ENCODE measurements at places on chromosomes 4 and X. TPM values are rescaled to one million over a fixed set of nuclear protein-coding genes. Genes with fewer than 3 reads are reported as not detected.
A peak's percentile ranks its signal among the peaks of the same experiment; 100 is the strongest.

- no peaks in the 10 kb centered on the region for H3K4me1 ChIP-seq
- no peak for DNase-seq
- H3K27ac ChIP-seq, result no peak overlapping the region
Measured at GRCh38 chrX:1093586-1094421, 118.6 kb downstream of the CRLF2 start.

- H3K27me3 ChIP-seq, result peaks cover 8% of the 10 kb centered on the region
- H3K4me1 ChIP-seq, result no peaks in the 10 kb centered on the region
- H3K27ac ChIP-seq, result no peak overlapping the region
- H3K4me3 ChIP-seq, result no peak overlapping the region
- no peak for DNase-seq
Measured at GRCh38 chrX:53458082-53458481, 23.9 kb upstream of the HSD17B10 start.

Gene HS6ST2
- total RNA-seq, result not detected

DNA sequence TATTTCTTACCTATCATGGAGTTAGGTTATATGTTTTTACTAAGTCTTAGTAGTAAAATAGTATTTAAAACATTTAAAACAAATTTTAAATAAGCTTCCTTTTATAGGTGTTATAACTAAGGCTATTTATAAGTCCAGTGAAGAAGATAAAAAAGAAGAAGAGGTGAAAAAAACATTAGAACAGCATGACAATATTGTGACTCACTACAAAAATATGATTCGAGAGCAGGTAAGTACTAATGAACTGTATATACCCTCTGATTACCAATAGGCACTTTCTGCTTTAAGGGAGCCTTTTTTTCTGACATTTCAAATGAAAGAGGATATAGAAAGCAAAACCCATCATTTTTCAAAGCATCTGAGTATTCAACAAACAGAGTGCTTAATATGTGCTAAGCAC is 76.6 kb downstream of the USO1 start:
- H3K36me3 ChIP-seq, result peaks cover 57% of the 10 kb centered on the region
- DNase-seq, result no peak
- H3K4me1 ChIP-seq, result no peaks in the 10 kb centered on the region
- no peak overlapping the region for H3K4me3 ChIP-seq

Gene GIMD1
- total RNA-seq, result not detected

Gene CTAG1A
- total RNA-seq, result not detected

- DNase-seq, result no peak
- H3K4me3 ChIP-seq, result no peak overlapping the region
- no peaks in the 10 kb centered on the region for H3K36me3 ChIP-seq
- H3K27me3 ChIP-seq, result no peaks in the 10 kb centered on the region
Measured at GRCh38 chr4:175841366-175841765, 29.3 kb upstream of the GPM6A start.

DNA sequence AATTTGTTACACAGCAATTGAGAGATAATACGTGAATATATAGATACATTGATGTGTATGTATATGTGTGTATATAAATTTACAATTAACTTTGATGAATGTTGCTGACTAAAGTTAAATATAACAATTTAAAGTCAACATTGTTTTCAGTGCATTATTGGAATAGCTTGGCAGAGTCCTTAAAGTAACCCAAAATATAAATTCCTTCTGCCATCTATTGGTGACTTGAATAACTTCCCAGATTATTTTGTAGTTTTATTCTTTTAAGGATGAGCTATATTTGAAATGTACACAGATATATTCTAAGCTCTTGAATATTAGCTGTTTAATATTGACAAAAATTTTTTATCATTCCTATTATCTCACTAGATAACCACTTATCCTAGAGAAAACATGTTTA is 298.2 kb upstream of the FSTL5 start:
- H3K4me3 ChIP-seq, result no peak overlapping the region
- no peak overlapping the region for H3K27ac ChIP-seq
- H3K36me3 ChIP-seq, result no peaks in the 10 kb centered on the region
- no peaks in the 10 kb centered on the region for H3K4me1 ChIP-seq
- no peaks in the 10 kb centered on the region for H3K27me3 ChIP-seq
- DNase-seq, result no peak

GRCh38 chr4:187393531-187394344 is 601.8 kb upstream of the ZFP42 start:
- no peak for DNase-seq
- no peaks in the 10 kb centered on the region for H3K4me1 ChIP-seq
- no peaks in the 10 kb centered on the region for H3K27me3 ChIP-seq
- no peak overlapping the region for H3K4me3 ChIP-seq
- no peak overlapping the region for H3K27ac ChIP-seq

- H3K27me3 ChIP-seq, result peaks cover under 1% of the 10 kb centered on the region
- DNase-seq, result no peak
- no peak overlapping the region for H3K4me3 ChIP-seq
- H3K27ac ChIP-seq, result no peak overlapping the region
Measured at GRCh38 chr4:108181704-108182103, 13.0 kb upstream of the LEF1 start.

Gene SPACA5
- not detected for total RNA-seq

Gene PRDM8
- total RNA-seq, result 9.0 TPM

Gene PDCL2
- not detected for total RNA-seq

DNA sequence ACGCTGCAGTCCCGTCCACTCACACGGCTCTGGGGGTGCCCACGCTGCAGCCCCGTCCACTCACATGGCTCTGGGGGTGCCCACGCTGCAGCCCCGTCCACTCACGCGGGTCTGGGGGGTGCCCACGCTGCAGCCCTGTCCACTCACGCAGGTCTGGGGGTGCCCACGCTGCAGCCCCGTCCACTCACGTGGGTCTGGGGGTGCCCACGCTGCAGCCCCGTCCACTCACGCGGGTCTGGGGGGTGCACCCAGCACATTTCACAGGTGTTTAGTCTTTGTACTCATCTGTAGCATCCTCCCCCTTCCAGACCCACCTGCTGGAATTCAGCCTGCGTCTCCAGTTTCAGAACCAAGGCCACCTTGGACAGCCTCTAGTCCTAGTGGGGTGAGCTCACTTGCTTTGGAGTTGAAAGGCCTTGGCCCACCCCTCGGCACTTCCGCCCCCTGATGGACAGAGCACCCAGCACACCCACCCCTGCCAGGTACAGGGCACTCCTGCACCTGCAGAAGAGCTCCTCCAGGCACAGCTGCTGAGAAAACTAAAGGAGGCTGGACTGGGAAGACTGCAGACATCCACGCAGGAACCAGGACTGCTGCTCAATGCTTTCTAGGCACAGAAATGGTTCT is 73.0 kb downstream of the ABLIM2 start:
- no peak overlapping the region for H3K4me3 ChIP-seq
- no peak overlapping the region for H3K27ac ChIP-seq
- no peaks in the 10 kb centered on the region for H3K36me3 ChIP-seq
- no peak for DNase-seq
- no peaks in the 10 kb centered on the region for H3K27me3 ChIP-seq

Gene FRG2
- not detected for total RNA-seq

Gene TMEM271
- total RNA-seq, result not detected

Gene PABPC1L2A
- not detected for total RNA-seq

DNA sequence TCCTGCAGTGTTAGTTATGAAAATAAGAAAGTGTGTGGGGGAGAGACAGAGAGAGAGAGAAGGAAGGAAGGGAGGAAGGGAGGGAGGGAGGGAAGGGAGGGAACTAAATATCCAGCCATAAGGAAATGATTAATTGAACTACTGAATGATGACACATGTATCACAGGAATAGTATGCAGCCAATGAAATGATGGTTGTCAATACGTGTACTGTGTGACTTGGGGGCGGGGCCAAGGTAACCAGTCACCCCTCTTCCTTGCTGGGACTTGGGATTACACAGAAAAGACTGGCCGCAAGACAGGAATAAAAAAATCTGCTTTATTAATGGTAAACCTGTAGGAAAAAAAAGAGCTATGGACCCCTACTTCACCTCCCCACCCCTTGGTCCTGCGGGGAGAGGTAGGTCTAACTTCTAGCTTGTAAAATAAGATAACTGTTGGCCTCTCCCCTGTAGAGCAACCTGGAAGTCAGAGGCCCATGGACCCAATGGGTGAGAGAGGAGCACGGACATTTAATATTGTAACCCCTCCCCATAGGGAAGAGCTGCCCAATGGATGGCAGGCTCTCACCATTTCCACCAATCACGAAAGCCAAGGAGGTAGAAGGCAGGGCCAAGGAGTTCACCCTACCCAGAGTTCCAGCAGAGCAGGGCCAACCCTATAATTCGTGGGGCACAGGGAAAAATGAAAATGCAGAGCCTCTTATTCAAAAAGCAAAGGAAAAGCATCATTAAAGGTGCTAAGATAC is 7.4 kb downstream of the PPP2R2C start:
- H3K4me3 ChIP-seq, result no peak overlapping the region
- no peak overlapping the region for H3K27ac ChIP-seq
- DNase-seq, result no peak
- H3K4me1 ChIP-seq, result peaks cover under 1% of the 10 kb centered on the region

DNA sequence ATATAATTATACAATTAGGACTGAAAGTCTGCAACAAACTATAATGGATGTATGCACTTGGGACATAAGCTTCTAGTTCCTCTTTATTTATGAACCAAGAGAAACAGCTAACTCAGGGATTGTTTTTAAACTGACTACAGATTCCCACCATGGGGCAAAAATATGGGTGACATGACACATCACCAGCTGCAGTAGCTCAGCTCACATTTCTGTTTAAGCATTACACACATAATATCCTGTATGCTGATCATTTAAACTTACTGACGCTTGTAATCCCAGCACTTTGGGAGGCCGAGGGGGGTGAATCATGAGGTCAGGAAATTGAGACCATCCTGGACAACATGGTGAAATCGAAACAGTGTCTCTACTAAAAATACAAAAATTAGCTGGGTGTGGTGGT is 11.5 kb downstream of the FGB start:
- peaks cover 9% of the 10 kb centered on the region for H3K27me3 ChIP-seq
- no peak overlapping the region for H3K4me3 ChIP-seq
- no peak overlapping the region for H3K27ac ChIP-seq
- H3K36me3 ChIP-seq, result no peaks in the 10 kb centered on the region
- H3K4me1 ChIP-seq, result no peaks in the 10 kb centered on the region

DNA sequence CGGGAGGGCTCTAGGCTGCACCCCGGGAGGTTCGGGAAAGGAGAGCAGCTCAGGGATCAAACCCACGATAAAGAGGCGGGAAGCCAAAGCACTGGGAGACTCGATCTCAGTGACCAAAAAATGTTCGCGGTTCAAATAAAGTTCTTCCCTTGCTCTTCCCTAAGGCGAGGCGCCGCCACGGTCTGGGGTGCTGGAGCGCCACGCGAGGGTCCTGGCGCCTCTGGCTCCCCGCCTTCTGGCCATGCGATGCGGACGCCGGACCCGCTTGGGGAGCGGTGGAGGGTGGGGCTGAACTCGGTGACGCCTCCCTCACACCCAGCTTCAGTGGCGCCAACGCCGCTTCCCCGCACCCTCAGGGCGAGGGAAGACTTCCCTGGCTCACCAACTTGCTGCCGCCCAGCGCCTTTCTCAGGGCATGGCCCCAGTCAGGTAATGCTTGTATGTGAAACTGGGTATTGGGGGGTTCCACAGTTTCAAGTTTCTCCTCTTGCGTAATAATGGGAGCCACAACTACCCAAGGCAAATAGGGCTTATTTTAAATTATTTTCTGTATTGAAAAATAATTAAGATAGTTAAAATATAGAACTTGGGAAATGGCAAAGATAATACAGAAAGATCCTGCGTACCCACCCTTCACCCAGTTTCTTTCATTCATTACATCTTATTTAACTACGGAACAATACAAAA is at the start of gene QRFPR:
TSS of gene QRFPR (minus strand) at position 243 of the 687 bp plus-strand sequence. CDS start 371 bp downstream, outside the sequence.
- no peak within 1 kb of the TSS for H3K27ac ChIP-seq
- H3K4me1 ChIP-seq, result peaks cover 2% of the 10 kb centered on the region
- DNase-seq, result no peak
- no peaks in the 10 kb centered on the region for H3K36me3 ChIP-seq
- H3K4me3 ChIP-seq, result no peak within 1 kb of the TSS

GRCh38 chr4:19314116-19314515 is 937.6 kb upstream of the SLIT2 start:
- no peaks in the 10 kb centered on the region for H3K4me1 ChIP-seq
- H3K27ac ChIP-seq, result no peak overlapping the region
- H3K36me3 ChIP-seq, result no peaks in the 10 kb centered on the region
- DNase-seq, result no peak
- no peaks in the 10 kb centered on the region for H3K27me3 ChIP-seq

Gene SPARCL1
- total RNA-seq, result not detected

Gene PNCK
- total RNA-seq, result not detected

GRCh38 chrX:13372203-13372980 is 52.5 kb upstream of the ATXN3L start:
- no peak overlapping the region for H3K27ac ChIP-seq
- H3K36me3 ChIP-seq, result no peaks in the 10 kb centered on the region
- no peaks in the 10 kb centered on the region for H3K27me3 ChIP-seq
- H3K4me3 ChIP-seq, result no peak overlapping the region
- peaks cover 15% of the 10 kb centered on the region for H3K4me1 ChIP-seq
- DNase-seq, result no peak

- H3K27ac ChIP-seq, result no peak overlapping the region
- no peaks in the 10 kb centered on the region for H3K4me1 ChIP-seq
- peak overlapping the region; percentile 72 for H3K4me3 ChIP-seq
- no peaks in the 10 kb centered on the region for H3K36me3 ChIP-seq
Measured at GRCh38 chrX:102546828-102547493, 30.4 kb upstream of the TMSB15A start.

- no peaks in the 10 kb centered on the region for H3K4me1 ChIP-seq
- H3K4me3 ChIP-seq, result no peak overlapping the region
- H3K27me3 ChIP-seq, result peaks cover 6% of the 10 kb centered on the region
- H3K27ac ChIP-seq, result no peak overlapping the region
- H3K36me3 ChIP-seq, result no peaks in the 10 kb centered on the region
Measured at GRCh38 chr4:100872811-100873210, 355.0 kb upstream of the EMCN start.

DNA sequence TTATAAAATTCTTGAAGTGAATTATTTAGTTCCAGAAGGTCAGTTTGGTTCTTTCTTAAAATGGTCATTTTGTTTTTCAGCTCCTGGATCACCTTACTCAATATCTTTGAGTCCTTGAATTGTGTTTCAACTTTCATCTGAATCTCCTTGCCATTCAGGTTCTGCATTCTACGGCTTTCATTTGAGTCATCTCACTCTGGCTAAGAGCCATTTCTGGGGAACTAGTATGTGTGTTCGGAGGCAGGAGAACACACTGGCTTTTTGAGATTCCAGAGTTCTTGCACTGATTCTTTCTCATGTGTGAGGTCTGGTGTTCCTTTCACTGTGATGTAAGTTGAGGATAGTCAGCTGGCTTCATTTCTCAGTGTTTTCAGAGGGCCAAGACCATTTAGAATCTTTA is 708.4 kb upstream of the FRG1 start:
- H3K27ac ChIP-seq, result no peak overlapping the region
- DNase-seq, result no peak
- H3K4me3 ChIP-seq, result no peak overlapping the region
- no peaks in the 10 kb centered on the region for H3K4me1 ChIP-seq
- H3K36me3 ChIP-seq, result no peaks in the 10 kb centered on the region
